H4 (cell line): ENCODE measurements at places on chromosomes 12 and 14. TPM values are rescaled to one million over a fixed set of nuclear protein-coding genes. Genes with fewer than 3 reads are reported as not detected.

GRCh38 chr14:90846511-90846910, 30.3 kb upstream of the TTC7B start:
- no peak for DNase-seq

DNA sequence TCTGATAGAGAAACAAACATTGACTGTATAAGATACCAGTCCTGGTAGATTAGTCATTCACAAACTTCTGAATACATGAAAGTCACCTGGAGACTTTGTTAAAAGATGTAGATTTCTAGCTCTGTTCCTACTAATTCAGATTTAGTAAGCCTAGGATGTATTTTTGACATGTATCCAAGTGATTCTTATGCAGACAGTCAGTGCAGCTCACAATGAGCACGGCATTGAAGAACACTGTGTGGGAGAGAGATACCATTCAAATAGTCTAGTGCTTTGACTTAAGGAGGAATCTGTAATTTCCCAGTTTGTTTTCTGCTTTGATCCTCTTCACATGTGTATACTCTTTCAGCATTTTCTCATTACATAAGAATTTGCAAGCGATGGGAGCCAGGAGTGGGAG, 68.7 kb upstream of the STXBP6 start:
- DNase-seq, result no peak

DNA sequence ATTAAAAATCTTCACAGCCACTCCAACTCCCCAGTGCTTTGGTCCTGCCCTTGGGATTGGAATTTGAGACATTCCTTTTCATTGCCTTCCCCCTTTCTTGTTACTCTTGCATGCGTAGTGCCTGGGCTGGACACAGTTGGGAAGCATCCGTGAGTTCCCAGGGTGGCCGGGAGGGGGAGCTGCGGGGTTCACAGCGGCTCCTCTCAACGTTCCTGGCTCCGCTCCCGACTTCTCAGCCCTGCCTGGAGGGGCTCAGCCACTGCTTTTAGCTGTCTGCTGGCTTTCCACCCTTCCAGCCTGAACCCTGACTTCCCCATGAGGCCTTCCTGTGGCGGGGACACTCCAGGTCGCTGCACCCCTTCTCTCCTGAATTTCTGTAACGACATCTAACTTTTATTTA, 3.2 kb downstream of the TEX52 start:
- DNase-seq, result peak; percentile 70

DNA sequence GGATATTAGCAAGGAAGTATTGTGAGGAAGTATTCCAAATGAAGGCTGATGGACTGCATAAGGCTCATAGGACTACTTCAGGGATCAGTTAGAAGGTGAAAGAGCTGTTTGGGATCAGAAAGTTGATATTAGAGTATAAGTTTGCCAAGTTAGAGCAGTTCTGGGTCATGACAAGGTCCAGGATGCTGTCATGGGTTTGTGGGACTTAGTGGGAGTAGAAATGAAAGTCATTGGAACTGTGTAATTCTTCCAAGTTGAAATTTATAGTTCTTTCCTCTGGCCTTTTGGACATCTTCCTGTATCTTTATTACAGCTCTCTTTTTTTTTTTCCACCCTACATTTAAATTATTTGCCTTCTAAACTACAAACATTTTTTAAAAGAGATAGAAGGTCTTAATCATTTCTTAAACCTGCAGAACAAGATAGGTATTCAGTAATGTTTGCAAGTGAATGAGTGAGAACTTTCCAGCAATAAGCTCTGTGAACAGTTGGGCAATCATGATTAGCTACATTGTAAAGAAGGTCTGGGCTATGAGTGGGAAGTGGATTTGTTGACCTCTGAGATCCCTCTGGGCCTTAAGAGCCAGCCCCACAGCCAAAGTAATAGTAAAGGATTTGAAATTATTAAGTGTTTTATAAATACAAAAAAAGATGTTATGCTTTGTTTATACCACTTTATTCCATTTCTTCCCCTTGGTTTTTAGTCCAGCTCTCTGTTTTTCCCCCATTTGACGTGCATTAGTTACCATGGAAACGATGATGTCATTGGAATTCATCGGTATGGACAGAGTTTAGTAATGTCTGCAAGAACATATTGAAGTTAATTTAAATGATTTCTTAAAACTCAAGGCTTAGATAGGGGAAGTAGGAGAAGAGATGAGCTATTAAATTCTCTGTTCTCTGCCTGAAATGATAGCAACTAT, 247.9 kb upstream of the ARHGAP5 start:
- DNase-seq, result peak; percentile 5

DNA sequence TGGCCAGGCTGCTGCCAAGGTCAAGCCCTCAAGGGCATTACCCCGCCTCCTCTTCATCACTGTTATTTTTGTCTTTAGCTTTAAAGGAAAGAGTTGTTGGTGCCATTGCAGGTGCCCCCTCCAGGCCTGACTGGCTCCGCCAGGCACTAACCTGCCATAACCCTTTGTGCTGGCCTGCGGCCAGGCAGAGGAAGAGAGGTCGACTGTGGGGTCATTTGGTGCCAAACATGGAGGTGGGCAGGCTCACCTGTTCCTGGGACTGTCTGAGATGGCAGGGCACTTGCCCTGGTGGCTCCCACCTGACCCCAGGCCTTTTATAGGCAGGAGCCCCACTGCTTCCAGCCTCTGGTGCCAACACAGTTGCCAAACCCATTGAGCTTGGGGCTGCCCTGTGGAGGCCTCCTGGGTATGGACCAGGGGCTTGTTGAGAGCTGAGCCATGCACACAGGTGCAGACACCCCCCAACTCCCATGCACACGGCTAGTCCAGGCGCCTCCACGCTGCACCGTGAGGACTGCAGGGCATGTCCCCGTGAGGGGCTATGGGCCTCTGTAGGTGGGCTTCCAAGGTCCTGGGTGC, 29.4 kb upstream of the PLD4 start:
- no peak for DNase-seq

DNA sequence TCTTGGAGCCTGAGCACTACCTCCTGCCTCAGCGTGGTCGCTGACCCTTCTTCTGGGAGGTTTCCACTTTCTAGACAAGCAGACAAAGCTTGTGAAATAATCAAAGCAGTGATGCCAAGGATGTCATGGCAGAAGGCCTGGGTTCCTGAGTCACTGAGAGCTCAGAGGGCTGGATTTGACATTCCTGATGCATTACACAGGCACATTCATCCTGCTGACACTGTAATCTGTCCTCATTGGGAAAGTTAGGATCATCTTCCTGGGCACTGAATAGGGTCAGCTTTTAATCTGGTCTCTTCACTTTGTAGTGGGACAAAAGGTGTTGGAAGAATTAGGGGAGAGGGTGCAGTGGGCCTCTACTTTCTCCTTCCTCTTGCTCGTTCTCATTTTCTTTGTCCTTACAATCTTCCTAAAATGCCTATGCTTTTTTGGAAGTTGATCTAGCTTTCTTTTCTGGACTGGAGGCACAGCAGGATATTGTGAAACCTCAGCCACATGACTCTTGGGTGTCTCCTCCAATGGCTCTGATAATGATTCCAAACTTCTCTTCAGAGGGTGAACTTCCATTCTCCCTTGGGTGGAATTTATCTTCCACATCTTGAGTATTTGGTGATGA, 29.6 kb downstream of the EEA1 start:
- peak; percentile 88 for DNase-seq

GRCh38 chr14:42370056-42370455, 763.4 kb downstream of the LRFN5 start:
- DNase-seq, result no peak

GRCh38 chr14:74881431-74882102, at the start of gene DLST:
TSS of gene DLST (plus strand) at chr14:74881916. CDS start at chr14:74881954, 38 bp downstream.
- peak; percentile 69 for DNase-seq

DNA sequence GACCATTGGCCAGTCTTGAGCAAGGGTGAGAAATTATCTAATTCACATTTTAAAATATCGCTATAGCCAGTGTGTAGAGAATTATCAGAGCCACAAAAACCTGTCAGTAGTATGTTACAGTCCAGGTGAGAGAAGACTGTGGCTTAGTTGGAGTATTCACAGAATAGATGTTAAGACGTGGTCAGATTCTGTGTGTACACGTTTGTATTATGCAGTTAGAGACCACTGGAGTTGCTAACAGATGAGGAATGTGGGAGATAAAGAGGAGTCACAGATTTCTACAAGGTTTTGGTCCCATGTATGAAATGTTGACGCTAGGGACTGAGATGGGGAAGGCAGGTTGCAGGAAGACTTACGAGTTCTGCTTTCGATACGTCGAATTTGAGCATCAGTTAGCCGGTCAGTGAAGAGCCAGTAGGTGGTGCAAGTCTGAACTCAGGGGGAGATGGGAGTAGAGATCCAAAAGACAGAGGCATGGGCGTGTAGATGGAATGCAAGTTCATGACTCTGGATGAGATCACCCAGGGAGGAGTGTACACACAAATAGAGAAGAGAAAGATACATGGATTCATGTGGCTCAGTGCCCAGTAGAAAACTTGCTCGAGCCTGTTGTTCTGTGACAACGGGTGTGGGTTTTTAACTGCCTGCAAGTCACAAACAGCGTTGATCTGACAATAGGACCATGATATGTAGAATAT, 114.8 kb upstream of the FLRT2 start:
- peak; percentile 80 for DNase-seq

DNA sequence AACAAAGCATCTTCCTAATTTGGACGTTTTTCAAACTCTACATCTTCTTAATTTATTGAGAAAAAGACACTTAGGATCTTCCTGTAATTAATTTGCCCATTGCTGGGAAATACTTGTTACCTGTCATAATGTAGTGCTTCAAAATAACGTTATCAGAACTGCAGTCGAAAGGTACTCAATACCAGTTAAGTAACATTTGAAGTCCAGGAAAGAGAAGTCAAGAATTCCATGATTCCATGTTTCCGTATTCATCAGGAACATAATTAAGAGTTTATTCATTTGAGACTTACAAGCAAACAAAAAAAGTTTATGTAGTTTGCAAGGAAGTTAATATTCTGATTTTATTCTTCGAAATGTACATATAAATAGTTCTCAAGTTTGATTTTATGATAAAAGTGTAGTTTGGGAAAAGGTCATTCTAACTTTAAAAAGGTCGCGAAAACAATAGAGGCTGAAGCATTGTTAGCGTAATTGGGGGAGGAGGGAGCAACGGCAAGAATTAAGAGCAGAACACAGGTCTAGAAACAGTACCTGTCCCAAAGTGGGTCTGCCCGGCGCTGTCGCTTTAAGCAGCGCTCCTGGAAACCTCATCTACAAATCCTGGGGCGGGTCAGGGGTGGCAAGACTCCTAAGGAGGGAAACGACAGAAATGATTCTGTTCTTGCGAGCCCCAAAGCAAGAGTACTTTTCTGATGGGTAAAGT, 1.2 kb upstream of the KCNMB4 start:
- DNase-seq, result no peak

- no peak for DNase-seq
Measured at GRCh38 chr12:12812618-12813119, 477 bp upstream of the DDX47 start.

- no peak for DNase-seq
Measured at GRCh38 chr14:104879983-104880565, 15.0 kb downstream of the CEP170B start.

- no peak for DNase-seq
Measured at GRCh38 chr12:113802000-113802749, 163.9 kb downstream of the RBM19 start.

DNA sequence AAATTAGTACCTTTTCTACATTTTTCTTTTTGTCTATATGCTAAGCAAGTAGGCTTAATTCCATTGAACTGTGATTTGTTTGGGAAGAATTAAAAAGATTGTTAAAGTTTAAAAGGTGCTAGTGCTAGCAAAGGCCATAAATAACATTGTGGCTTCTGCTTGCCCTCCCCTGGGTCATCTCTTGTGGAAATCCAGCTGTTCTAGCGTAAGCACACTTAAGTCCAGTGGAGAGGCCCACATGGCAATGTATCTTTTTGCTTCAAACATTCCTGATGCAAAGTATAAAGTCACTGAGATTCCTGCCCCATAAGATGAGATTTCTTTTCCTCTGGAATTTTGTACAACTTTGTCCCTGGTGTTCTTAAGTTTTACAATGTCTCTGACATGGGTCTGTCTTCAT, 14.4 kb upstream of the ERGIC2 start:
- no peak for DNase-seq

- no peak for DNase-seq
Measured at GRCh38 chr14:104968153-104968527, 10.0 kb downstream of the AHNAK2 start.

DNA sequence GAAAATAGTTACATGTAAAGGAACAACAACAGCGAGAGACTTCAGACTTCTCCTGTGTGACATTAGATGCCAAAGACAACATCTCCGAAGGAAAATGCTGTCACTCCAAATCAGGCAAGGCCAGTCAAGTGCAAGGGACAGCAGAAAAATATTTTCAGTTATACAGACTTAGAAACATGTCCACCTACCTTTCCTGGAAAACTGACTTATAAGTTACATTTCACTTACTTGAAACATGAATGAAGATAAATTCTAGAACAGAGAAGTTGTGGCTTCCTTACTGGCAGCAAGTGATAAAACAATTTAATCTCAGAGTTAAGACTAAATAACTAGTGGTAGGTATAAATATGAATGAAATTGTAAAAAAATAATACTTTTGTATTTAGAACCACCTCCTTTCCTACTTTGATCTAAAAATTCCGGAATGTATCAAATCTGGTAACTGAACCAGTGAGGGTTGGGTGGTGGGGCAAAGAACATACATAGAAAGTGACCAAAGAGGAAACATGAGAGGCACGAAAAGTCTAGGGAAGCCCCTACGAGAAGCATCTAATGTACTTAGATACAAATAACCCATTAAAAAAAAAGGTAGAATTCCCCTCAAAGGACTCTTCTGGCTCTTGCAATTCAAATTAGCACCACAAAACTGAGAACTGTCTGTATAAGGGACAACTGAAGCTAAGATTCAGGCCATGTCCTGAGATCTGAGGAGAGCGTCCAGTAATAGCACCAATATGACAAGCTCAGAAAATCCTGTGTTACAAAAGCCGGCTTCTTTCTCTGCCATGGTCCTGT, 21.2 kb downstream of the MTHFD1 start:
- DNase-seq, result no peak

P2RX2 gene
- not detected in 2 replicates for total RNA-seq

GLT8D2 gene
- 25.3 and 39.7 TPM in 2 replicates for total RNA-seq

BIN2 gene
- not detected in 2 replicates for total RNA-seq

RNASE9 gene
- not detected in 2 replicates for total RNA-seq

ERG28 gene
- total RNA-seq, result 15.2 and 21.6 TPM in 2 replicates

PTGES3 gene
- 139 and 202 TPM in 2 replicates for total RNA-seq

TAS2R46 gene
- 0.23 TPM in 1 of 2 replicates, not detected in the other for total RNA-seq
